Cortex of kidney (tissue), 1 donor: ENCODE measurements at places on chromosomes 16 and 17.
A peak's percentile ranks its signal among the peaks of the same experiment; 100 is the strongest.

DNA sequence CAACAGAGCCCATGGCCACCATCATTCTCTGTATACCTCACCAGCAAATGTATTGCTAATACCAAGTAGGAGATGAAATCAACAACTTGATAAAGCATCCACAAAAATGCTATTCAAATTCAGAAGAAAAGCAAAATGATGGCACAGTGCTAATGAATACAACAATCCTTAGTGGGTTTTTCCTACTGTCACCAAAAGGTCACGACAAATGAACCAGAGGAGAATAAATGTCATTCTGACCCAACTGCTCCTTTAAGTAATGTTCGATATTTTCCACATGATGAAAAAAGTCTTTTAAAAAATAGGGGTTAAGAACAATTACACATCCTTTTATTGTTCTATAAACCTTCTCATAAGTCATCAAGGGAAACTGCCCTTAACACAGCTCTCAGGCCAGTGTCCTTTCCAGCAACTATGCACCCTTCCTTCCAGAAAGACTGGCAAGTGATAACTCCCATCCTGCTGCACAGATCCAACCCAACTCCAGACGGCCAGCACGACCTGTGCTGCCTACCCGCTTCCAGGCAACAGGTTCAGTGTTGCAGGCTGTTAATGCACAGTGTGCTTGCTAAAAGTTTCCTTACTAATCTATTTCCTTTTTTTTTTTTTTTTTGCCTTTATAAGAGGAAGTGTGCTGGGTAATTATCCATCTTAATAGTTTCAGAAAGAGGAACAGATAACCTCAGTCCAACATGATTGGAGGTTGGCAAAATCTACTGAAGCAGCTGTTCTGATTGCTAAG is 15.4 kb downstream of the FBXO31 start:
- DNase-seq, result no peak

- DNase-seq, result no peak
Observed at GRCh38 chr16:69830534-69831211, 68.5 kb downstream of the WWP2 start.

GRCh38 chr16:15598648-15599190 is 44.2 kb downstream of the MARF1 start:
- DNase-seq, result no peak

- DNase-seq, result no peak
Observed at GRCh38 chr16:25627641-25628040, 64.1 kb upstream of the HS3ST4 start.

- peak; percentile 44 for DNase-seq
Observed at GRCh38 chr16:56625140-56625942, at the start of gene MT1E. MT1E (plus strand) TSS chr16:56625781; CDS start chr16:56625852, 71 bp downstream.

- DNase-seq, result no peak
Observed at GRCh38 chr16:11091021-11091785, 146.8 kb downstream of the CLEC16A start.
